ENCODE measurements at places on chromosomes 3 and 15. TPM values are rescaled to one million over a fixed set of nuclear protein-coding genes. Genes with fewer than 3 reads are reported as not detected.

DGKG gene
- polyA plus RNA-seq: 0.48 TPM

FOXL2NB gene
- polyA plus RNA-seq: not detected

- DNase-seq: no peak
Measured at GRCh38 chr3:137792626-137793271, 28.6 kb downstream of the SOX14 start.

GRCh38 chr3:188780193-188781147 lies 391.3 kb upstream of the TPRG1 start:
- no peak for DNase-seq

DNA sequence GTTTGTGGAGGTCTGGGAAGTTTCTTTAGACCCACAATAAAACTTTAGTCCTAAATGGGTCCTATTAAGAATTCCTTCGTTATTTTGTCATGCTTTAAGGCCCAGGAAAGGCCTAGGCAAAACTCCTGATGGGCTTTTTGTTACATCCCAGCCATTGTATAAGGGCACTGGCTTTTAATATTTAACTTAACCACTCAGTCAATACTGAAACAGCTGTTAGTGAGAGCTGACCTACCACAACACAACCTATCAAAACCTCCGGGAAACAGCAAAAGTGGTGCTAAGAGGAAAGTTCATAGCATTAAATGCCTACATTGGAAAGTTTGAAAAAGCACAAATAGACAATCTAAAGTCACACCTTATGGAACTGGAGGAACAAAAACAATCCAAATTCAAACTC lies 39.6 kb downstream of the ALCAM start:
- no peak for DNase-seq

DNA sequence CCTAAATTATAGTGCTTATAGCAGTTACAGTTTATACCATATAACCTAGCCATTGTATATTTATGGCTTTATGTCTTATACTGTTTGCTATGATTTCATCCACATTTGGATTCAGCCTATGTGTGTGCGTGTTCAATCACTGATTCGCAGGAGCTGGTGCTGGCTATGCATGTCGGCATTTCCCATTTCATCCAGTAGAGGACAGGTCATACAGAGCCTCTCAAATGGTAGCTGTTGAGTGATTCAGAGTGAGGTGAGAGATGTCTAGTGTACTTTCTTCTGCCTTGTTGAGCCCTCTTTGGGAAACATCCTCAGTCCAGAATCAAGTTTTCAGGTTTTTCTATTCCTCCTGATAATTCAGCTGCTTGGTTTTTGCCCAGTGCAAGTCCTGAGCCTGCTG lies 76.1 kb downstream of the FRMD4B start:
- no peak for DNase-seq
